Putamen (tissue), 1 donor: ENCODE measurements at places on chromosomes 3 and 15.

DNA sequence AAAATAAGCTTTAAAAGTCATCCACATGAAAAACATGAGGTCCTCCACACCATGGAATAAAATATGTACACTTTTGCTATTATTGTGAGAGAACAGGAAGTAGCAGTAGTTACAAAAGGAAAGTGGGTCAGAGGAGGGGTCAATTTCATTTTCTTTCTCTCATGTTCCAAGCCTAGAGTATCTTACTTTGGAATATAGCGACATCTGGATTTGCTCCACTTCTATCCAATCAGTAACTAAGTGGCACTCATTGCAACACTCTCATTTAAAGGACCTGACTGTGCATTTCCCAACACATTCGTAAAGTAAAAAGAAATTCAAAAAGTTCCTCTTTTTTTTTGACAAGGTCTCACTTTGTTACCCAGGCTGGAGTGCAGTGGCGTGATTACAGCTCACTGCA lies 637.3 kb downstream of the TUSC7 start:
- DNase-seq: no peak

- no peak for DNase-seq
Observed at GRCh38 chr3:13292375-13292774, 127.7 kb downstream of the NUP210 start.

DNA sequence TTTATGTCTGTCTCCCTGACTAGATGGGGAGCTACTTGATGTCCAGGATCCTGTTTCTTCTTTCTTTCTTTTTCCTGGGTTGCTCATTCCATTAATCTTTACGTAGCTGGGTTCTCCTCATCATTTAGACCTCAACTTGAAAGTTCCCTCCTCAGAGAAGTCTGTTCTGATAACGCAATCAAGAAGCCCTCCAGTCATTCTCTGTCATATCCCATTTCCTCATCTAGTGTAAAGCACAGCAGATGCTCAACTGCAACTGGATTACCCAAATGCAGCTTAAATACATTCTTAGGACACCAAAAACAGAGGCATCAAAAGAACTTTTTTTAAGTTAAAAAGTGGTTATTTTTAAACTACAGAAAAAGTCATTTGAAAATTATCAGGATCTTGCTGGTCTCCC lies 51.7 kb upstream of the ST3GAL6 start:
- no peak for DNase-seq

GRCh38 chr3:18393906-18394305 lies 31.2 kb downstream of the SATB1 start:
- DNase-seq: no peak

DNA sequence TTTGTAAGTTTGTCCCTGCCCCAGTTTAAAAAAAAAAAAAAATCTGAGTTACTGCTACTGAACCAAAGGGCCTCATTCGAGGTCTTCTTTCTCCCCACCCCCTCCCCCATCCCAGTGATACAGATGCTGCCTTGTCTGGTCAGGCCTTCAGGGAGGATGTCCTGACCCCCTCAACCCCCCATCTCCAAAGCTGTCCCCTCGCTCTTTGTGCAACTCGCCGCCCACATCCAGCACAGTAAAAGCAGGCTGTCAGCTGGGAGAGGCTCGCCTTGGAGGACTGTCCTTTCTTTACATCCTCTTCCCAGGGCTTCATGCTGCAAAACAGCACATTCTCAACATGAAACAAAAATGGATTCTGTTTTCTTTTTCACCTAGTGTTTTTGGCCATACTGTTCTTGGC lies 133.4 kb downstream of the VGLL4 start:
- no peak for DNase-seq

- peak; percentile 72 for DNase-seq
Observed at GRCh38 chr3:123143669-123144411, 57.9 kb upstream of the SEC22A start.

- no peak for DNase-seq
Observed at GRCh38 chr15:73594109-73594508, 39.1 kb downstream of the NPTN start.

DNA sequence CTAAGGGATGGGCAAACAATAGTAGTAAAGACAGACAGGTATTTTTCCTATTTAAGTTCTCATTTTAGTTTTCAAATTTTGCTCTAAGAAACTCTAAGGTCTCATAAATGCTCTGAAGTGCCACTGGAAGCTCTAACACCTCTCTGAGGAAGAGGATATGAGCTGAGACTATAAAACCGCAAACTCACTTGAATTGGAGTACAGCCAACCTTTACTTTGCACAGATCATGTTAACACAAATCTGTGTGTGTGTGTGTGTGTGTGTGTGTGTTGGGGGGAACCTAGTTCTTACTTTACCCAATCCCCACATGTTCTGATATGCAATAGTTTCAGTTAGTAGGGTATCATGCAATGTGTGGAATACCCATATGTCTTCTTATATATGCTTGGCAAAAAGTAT lies 446.8 kb downstream of the CHL1 start:
- DNase-seq: no peak

DNA sequence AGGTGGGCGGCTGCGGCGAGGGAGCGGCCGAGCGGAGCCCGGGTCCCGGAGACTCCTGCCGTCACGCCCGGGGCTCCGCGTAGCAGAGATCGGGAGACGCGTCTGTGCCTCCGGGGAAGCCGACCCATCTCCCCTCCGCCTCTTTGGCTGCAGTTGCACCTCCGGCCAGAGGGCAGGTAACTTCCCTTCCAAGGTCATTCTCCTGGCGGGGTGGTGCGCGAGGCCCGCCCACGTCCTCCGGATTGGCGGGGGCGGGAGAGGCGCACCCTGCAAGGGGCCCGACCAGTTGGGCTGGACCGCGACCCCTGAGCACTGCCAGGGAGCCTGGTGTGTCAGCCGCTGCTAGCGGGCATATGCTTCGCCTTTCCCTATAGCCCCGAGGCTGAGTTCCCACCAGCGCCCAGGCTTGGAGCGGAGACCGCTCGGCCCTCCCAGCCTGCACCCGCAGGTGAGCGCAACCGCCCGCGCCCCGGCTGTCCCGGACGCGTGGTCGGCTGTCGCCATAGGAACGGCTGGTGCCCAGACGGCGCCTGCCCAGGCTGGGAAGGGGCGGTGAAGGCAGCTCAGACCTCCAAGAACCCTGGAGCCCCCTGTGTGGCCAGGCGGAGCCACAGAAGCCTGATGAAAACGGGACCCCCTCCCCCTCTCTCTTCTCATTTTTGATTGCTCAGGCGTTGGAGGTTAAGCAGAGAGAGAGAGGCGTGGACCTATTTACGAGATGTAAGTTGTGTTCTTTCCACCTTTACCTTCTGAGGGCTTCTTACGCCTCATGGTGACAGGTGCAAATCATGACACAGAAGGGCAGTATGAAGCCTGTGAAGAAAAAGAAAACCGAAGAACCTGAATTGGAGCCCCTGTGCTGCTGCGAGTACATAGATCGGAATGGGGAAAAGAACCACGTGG lies 453 bp downstream of the ZDHHC23 start:
- DNase-seq: peak; percentile 29

DNA sequence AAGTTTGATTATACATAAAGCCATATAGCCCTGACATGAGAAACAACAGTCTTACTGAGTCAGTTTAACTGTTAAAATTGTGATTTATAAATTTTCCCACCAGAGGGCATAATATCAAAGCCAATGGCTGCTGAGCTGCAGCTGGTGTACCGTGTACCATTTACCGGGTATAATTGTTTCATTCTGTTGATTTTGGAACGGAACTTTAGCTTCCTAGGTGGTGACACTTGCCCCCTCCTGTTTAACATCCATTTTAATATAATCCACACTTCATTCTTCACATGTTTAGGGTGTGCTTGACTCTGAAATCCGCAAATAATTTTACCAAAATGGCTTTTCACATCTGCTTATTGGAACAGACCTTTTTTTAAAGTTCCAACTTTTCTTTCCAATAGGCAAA lies 72.8 kb downstream of the SLC9A9 start:
- DNase-seq: peak; percentile 61

GRCh38 chr3:87958289-87958688 lies 100.5 kb downstream of the CGGBP1 start:
- DNase-seq: no peak

DNA sequence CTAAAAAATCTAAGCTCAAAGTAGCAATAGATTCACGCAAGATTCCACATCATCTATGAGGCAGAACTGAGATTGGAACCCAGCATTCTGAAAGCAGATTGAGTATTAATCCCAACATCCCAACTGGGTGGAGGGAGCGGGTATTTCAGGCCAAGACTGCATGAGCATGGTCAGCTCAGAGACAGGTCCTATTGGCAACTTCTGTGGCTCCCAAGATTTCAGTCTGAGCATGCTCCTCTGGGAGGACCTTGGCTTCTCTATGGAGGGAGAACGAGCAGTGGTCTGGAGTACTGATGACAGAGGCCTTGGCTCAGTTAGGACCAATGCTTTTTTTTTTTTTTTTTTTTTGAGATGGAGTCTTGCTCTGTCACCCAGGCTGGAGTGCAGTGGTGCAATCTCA lies 4.0 kb upstream of the ITGA11 start:
- no peak for DNase-seq

DNA sequence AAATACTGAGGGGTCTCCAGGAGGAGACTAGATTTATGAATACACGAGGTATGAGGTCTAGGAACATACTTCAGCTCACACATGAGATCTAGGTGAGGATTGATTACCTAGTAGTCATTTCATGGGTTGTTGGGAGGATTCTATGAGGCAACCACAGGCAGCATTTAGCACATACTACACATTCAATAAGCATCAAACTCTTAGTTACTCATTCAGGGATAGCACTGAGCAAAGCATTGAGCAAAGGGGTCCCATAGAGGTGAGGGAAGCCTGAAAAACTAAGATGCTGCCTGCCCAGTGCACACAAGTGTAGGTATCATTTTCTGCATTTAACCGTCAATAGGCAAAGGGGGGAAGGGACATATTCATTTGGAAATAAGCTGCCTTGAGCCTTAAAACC lies 4.5 kb downstream of the CCR5 start:
- DNase-seq: no peak

DNA sequence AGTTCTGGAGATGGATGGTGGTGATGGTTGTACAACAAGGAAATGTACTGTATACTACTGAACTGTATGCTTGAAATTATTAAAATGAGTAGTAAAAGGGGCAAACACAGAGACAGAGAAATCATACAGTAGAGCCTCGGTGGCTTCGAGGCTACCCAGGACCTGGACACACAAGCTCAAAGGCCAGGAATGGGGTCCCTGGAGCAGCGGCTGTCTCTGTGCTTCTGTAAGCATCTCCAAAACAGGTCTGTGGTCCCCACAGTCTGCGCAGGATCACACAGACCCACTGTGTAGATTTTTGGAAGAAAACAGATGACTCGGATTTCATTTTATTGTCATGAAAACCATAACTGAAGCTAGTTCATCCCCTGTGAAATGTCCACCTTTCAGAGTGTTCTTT lies 39.7 kb downstream of the PGPEP1L start:
- DNase-seq: no peak

DNA sequence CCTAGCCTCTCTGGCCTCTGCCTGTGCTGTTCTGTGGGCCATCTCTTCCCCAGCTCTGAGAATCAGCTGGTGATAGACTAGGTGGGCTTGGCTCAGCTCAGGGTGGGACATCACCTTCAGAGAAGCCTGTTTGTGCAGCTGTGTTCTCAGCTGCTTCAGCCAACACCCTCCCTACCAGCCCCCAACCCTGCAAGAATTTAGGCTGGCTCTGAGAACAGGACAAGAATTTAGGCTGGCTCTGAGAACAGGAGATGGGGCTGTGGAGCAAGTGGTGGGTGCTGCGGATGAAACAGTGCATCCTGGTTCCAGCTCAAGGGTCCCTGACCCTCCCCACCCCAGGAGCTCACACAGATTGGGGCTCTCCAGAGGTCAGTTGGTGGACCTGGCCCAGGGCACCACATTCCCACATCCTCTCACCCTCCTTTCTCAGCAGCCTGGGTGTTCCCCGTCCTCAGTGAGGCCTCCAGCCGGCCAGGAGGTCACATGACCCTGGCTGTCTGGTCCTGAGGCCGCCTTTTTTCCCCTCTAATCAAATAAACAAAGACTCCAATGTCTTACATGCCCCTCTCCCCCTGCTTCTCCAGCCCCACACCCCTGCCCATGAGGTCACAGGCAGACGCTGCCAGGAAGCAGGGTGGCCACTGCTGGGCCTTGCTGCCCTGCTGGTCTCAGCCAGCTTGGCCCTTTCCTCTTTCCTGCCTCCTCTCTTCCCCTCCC lies 14.9 kb downstream of the PLEKHO2 start:
- peak; percentile 98 for DNase-seq

DNA sequence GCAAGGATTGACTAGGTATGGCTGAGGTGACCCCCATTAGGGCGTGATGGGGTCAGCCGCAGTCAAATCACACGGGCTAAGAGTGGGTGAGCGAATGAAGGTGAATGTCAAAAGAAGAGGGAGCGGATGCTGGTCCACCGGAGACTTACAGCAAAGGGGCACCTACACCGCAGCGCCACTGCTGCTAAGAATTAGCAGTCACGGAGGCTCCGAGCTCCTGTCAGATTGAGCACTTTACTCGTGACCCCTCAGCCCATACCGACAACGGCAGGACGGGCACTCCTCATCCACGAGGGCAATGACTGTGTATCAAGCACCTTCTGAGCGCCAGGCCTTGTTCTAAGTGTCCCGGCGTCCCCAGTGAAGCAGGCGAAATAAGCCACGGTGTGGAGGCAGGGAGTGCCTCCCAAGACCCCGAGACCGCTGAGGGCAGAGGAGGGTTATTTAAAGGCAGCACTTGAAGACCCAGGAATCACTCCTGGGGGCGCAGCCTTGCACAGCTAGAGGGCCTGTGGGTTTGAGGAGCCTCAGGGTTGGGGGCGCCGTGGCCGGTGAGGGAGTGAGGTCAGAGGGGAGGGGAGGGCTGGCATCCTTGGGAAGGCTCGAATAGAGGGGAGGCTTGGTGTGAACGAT lies 61.6 kb upstream of the GATA2 start:
- DNase-seq: no peak

DNA sequence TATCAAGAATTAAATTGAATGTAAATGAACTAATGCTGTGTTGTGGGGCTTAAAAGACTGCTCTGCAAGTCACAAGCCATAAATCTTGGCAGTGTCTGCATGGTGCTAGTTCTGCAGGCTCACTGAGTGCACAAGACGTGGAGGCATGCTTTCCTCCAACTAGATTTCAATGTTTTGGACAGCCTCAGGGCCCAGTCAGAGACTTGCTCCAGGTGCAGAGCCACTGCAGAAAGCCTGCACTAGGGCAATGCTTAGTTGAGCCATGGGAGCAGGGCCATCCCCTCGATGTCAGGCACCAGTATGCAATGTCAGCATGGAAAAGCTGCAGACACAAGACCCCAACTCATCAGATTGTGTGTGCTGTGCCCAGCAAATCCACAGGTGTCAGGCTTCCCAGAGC lies 234.5 kb upstream of the CDIN1 start:
- DNase-seq: no peak

- DNase-seq: no peak
Observed at GRCh38 chr3:43647331-43648166, 25.7 kb upstream of the ANO10 start.

- DNase-seq: no peak
Observed at GRCh38 chr3:59553076-59553475, 503.3 kb upstream of the CFAP20DC start.
